ENCODE measurements at places on chromosomes 13 and 19. TPM values are rescaled to one million over a fixed set of nuclear protein-coding genes. Genes with fewer than 3 reads are reported as not detected.

DNA sequence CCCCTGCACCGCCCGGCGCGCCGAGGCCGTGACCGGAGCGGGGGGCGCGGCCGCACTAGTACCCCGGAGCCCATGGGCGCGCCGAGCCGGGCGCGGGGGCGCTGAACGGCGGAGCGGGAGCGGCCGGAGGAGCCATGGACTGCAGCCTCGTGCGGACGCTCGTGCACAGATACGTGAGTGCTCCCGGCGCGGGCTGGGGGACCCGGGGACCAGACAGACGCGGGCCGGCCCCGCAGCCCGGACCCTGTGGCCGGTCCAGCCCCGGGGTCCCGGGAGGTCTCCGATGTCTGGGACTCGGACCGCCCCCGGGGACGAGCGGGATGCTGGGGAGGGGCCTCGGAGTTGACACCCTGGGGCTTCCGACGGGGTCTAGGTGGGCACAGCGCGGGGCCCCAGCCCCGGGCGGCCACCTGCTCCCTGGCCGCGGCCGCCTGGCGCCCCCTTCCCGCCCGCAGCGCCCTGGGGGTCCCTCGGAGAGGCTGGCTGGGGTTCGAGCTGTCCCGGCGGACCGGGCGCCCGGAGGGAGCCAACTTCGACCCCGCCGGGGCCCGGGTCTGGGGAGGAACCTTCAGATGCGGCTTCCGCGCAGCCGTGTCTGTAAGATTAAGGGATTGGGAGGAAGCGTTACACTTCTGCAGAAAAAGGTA is 568 bp downstream of the ATP11A start:
- DNase-seq: peak; percentile 63

GRCh38 chr13:80149736-80150135 is 191.2 kb downstream of the SPRY2 start:
- no peak for DNase-seq

- DNase-seq: no peak
Measured at GRCh38 chr13:97211300-97211699, 10.8 kb upstream of the MBNL2 start.

DNA sequence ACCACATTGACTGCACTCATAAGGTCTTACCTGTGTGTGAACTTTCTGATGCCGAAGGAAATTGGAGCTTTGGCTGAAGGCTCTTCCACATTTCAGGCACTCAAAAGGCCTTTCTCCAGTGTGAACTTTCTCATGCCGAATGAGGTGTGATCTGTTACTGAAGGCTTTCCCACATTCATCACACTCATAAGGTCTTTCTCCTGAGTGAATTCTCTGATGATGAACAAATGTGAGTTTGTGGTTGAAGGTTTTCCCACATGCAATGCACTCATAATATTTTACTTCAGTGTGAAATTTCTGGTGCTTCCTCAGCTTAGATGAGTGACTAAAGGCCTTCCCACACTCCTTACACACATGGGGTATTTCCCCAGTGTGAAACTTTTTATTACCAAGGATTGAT is 5.7 kb downstream of the ZNF132 start:
- DNase-seq: peak; percentile 21

ZNF136 gene
- total RNA-seq: 6.7 TPM
